ENCODE measurements at places on chromosomes 16 and 17. TPM values are rescaled to one million over a fixed set of nuclear protein-coding genes. Genes with fewer than 3 reads are reported as not detected.

SLC5A10 gene
- not detected for total RNA-seq

FOXO3B gene
- 6.1 TPM for total RNA-seq

SEPTIN1 gene
- total RNA-seq, result 0.17 TPM

TSPOAP1 gene
- 0.06 TPM for total RNA-seq

ASGR2 gene
- not detected for total RNA-seq

GUCY2D gene
- total RNA-seq, result not detected

DNA sequence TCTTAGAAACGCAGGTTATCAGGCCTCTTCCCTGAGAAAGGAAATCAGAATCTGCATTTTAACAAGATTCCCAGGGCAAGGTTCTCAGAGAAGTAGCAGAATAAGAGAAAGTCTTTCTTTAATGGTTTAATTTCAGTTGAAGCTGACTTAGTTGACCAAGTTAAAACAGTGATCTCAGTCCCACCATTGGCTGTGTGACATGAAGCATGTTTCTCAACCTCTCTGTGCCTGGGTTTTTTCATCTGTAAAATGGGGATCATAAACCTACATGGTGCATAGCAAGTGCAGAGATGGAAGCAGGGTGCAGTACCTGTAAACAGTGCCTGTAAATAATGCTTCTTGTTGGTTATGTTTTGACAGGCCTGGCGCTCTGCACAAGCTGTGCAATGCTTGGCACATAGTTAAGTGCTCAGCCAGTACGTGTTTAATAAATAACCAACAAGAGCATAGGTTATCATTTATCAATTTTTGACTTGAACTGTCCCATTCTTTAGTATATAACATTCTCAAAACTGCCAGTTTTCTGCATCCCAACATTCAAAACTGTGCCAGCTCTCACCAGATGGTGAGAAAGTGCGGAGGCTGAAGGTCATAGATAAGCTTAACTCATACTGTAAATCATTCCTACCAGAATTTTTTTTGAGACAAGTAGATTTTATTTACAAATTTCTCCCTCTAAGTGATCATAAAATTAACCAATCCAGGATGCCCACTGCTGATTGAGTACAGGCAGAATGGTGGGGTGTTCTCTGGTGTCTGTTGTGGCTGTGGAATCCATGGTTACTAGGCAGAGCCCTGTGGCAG, 6.9 kb downstream of the C17orf67 start:
- DNase-seq, result no peak

GRCh38 chr16:4315186-4316107, at the start of gene GLIS2:
TSS of gene GLIS2 (plus strand) at chr16:4316067. CDS start at chr16:4332281, 16,214 bp downstream.
- peak; percentile 69 for DNase-seq

DNA sequence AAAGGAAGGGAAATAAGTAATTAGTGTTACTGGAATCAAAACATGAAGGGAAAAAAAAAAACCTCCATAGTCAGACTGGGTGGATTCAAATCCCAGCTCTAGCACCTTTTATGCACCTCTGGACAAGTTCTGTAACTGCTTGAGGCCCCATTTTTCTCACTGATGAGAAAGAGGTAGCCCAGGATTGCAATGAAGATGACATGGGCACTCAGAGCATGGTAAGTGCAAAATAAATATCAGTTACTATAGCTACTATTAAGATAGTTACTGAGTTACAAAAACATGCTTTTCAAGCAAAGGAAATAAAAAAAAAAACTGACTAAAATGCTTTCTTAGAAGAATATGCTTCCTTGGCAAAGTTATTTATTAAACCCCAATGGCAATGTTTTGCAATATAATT, 58.8 kb downstream of the CEP95 start:
- DNase-seq, result no peak

DNA sequence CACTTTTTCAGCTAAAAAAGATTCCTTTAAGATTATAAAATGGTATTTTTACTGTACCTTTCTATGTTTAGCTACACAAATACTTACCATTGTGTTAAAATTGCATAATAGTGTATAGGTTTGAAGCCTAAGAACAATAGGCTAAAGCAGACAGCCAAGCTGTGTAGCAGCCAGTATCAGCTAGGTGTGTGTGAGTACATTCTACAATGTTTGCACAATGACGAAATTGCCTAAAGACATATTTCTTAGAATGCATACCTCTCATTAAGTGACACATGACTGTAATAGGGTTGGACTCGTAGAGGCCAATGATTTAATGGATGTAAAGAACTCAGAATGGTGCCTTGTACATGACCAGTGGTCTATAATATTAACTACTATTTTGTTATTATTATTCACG, 1.9 kb upstream of the MT1B start:
- DNase-seq, result no peak

DNA sequence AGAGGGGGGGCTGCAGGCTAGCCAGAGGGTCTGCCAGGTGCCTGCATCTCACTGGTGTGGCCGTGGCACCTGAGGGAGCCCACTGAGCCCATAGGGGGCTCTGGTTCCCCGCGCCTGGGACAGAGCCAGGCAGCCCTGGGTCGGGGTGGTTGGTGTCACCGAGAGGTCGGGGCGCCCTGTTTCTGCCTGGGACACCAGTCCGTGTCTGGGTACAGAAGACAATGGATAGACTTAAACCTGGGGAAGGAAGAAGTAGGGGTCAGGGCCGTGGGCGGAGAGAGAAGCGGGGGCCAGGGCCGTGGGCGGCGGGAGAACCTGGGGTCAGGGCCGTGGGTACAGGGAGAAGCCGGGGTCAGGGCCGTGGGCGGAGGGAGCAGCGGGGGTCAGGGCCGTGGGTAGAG, 3.0 kb downstream of the RFNG start:
- DNase-seq, result no peak

- DNase-seq, result no peak
Measured at GRCh38 chr17:32289471-32290070, 23.9 kb downstream of the RHBDL3 start.

GRCh38 chr17:9167379-9167778, 146.1 kb downstream of the NTN1 start:
- no peak for DNase-seq

DNA sequence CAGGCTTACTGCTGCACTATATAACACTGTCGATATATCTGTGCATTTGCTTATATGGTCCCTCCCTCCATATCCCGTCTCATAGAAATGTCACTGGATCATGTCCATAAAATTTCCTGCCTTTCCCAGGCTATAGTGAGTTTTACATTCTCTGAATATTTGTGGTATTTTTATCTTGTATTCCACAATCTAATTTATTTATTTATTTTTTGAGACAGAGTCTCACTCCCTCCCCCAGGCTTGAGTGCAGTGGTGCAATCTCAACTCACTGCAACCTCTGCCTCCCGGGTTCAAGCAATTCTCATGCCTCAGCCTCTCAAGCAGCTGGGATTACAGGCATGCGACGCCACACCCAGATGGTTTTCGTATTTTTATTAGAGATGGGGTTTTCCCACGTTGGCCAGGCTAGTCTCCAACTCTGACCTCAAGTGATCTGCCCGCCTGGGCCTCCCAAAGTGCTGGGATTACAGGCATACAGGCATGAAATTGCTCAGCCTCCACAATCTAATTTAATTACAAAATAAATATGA, 12.9 kb downstream of the TRIM37 start:
- DNase-seq, result peak; percentile 91

DNA sequence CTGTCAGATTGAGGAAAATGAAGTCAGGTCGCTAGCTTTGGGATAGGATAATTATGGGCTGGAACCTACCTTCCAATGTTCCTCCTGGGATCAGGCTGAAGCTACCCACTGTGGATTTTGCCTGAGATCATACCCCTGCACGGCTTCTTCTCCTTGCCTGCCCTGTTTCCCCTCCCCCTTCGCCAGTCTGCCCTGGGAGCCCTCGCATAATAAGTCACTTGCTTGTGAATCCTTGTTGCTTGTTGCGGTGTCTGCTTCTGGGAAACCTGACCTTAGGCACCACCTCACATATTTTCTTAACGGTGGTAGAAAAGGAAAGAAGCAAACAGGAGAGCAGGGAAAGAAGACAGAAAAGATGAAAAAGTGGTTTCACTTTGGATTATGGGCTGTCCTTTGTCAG, 13.3 kb upstream of the PMP22 start:
- no peak for DNase-seq

DNA sequence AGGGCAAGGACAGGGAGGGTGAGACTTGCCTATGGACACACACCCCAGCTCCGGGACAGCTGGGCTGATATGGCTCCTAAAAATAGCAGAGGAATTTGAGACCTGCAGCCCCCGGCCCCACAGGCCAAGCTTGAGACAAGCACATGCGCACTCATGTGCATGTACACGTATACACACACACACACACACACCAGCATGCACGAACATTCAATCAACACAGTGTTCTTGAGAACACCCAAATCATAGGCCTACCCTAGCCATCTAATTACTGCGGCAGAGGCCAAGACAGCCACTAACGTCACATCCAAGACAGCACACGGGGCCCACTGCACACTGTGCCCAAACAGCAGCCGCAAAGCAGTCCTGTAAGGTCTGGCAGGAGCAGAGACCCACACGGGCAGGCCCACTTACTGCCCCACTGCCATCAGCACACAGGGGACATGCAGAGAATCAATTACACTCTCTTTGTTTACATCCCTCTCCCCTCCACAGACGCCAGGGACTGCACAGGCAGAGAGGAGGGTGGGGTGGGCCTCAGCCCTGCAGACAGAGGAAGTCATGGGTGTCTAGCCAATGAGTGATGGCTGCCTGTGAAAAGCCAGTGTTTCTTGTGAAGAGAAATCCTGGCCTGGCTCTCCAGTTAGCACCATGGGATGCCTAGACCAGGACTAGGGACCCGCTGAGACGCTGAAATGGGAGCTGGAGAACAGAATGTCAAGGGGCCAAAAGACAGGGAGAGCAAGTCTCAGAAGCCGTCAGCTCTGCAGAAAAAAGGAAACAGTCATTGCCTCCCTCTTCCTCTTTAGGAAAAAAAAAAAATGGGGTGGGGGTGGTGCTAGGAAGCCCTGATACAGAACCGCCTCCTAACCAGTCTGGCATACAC, 39.3 kb downstream of the MYO18A start:
- DNase-seq, result no peak

DNA sequence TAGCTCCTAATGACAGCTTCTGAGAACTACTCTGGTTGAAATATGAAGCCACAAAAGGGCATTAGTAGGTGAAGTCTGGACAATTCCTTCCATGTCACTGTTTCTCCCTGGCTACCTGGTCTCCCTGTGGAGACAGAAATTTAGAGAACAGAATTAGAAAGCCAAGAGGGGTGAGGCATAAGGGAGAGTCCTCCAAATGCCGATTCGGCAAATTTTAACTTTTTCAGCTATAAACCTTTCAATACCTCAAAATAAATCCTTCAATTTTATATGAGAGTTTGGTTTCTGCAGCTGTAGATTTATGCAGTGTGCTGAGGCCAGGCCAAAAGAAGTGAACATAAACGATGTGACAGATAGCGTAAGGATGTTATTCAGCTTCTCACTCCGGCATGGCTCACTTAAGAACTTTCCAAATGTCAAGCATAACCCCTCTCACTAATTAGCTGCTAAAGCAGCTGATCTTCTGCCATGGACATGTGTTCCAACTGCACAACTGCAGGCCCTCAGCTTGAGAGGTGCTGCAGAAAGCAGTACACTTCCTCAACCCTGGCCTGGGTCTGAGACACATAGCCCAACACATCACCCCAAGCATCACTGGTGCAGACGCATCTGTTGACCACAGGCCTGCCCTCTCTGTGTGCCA, 247.9 kb upstream of the SOX9 start:
- no peak for DNase-seq

GRCh38 chr17:28917465-28917864, 14.6 kb upstream of the DHRS13 start:
- DNase-seq, result no peak

DNA sequence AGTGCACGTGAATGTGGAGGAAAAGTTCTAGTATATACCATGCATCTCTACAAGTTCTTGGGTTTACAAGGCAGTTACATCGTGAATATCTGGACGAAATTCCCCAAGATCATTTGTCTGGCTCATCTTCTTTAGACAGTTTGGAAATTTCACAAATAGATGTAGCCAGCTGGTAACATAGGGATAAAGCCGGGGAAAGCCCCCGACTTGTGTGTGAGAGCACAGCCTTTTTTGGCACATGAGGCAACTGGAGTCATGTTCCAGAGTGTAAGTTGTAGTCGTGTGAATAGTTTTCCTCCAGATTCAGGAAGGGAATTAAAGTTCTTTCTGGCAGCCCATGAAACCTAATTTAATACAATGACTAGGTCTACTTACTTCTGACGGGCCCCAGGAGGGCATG, 62.3 kb downstream of the MARCHF10 start:
- no peak for DNase-seq

DNA sequence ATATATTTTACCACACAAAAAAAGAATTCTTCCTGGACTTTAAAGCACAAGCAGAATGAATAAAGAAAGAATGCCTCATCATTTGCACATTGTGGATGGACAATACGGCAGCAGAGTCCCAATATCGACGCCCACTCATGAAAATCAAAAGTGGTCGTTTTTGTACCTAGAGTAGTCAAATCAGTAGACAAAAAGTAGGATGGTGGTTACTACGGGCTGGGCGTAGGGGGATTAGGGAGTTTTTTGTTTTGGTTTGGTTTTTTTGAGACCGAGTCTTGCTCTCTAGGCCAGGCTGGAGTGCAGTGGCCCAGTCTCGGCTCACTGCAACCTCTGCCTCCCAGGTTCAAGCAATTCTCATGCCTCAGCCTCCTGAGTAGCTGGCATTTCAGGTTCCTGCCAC, 8.6 kb upstream of the CENPV start:
- DNase-seq, result no peak

- DNase-seq, result no peak
Measured at GRCh38 chr16:56637814-56638750, at the start of gene MT1A. TSS of gene MT1A (plus strand) at chr16:56638666. CDS start at chr16:56638739, 73 bp downstream.

DNA sequence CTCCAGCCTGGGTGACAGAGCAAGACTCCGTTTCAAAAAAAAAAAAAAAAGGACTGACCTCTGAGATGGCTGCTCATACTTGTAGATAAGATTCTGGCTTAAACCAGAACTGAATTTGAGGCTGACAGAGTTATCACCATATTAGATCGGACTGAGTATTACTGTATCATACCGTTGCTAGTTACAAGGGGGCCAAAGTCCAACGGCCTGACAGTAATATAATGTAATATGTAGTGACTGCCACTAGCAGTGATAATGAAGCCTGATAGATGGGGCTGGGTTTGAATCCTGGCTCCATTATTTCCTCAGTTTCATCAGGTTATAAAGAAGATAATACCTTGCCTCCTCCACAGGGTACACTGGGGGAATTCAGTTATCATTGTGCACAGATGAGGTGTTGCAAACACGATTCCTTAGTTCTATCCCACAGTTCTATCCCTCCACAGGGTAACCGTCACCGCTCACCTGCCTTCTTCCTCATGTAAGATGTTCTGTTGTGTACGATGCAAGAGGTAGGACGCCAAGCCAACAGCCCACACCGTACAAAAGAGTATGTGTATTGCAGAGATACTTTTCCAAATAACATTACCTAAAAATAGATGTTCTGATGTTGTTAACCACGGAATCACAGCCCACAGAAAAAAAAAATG, 5.2 kb downstream of the TMEM220 start:
- no peak for DNase-seq
